ENCODE measurements at places on chromosomes 2 and 18. TPM values are rescaled to one million over a fixed set of nuclear protein-coding genes. Genes with fewer than 3 reads are reported as not detected.

DNA sequence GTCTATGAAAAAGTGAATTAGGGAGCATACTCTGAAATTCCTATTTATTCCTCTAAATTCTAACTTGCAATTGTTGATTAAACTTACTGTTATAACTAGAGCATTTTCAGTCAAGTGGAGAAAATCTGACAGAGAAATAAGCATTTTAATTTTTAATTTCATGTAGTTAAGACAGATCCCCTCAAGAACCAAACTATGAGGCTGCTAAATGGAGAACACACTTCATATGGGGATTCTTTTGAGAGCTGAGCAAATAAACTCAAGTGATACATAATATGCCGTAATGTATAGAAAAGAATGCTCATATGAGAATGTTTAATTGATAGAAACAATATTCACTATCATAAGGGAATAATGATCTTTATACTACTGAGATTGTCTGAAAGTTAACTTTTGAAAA is 340.8 kb downstream of the ERBB4 start:
- no peak for DNase-seq

GRCh38 chr18:37464257-37464656 is 101.3 kb downstream of the CELF4 start:
- DNase-seq: no peak

GRCh38 chr2:166184789-166185188 is 57.0 kb upstream of the SCN1A start:
- DNase-seq: no peak

DNA sequence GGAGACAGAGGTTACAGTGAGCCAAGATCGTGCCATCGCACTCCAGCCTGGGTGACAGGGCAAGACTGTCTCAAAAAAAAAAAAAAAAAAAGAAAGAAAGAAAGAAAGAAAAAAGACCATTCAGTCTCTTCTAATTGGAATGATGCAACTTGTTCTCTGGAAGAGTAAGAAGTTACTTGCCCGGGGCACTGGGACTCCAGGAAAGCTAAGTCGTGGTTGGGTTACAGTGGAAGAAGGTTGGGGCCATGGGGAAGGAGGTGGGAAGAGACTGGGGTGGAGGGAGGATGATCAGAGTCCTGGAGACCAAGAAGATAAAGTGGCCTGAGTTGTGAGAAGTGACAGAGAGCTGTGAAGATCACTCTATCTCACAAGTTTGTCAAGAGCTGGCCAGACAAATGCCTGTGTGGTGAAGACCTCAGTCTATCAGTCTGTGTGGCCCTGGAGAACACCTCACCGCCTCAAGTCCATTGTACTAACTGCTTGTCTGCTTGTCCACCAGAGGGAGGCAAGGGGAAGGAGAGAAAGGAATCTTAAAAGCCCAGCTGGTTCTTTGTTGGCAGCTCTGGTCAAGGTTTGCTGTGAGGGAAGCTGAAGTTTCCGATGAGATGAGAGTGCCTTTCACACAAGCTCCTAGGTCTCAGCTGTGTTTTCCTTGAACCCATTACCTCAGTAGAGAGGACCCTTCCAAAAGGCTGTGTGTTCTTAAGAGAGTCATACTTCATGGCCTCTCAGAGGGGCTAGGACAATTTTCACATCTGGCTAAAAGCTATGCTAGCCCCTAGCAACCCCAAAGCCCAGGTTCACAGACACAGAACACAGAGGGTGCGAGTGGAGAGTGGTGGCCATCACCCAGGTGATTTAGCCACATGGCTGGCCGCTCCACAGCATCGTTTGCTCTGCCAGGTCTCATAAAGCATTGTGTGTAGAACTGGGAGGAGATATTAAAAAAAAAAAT is 72.0 kb upstream of the TMEM178A start:
- peak; percentile 22 for DNase-seq

DNA sequence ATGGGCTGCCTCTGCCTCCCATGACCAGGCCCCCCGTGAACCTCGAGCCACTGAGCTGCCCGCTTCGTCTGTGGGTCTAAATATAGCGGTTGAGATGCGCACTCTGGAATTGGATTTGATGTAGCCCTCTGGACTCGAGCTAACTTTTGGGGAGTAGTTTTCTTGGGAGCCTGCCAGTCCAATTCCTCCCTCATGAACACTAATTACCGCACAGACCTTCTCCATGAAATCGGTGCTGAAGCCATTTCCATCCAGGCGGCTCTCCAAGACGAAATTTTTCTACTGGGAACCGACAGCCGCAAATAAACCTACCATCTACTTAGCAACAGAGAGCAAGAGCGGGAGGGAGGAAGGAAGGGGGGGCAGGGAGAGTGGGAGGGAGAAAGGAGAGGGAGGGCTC is 63.6 kb downstream of the CELF4 start:
- DNase-seq: no peak

GRCh38 chr2:121664713-121665112 is 15.5 kb upstream of the CLASP1 start:
- no peak for DNase-seq

DNA sequence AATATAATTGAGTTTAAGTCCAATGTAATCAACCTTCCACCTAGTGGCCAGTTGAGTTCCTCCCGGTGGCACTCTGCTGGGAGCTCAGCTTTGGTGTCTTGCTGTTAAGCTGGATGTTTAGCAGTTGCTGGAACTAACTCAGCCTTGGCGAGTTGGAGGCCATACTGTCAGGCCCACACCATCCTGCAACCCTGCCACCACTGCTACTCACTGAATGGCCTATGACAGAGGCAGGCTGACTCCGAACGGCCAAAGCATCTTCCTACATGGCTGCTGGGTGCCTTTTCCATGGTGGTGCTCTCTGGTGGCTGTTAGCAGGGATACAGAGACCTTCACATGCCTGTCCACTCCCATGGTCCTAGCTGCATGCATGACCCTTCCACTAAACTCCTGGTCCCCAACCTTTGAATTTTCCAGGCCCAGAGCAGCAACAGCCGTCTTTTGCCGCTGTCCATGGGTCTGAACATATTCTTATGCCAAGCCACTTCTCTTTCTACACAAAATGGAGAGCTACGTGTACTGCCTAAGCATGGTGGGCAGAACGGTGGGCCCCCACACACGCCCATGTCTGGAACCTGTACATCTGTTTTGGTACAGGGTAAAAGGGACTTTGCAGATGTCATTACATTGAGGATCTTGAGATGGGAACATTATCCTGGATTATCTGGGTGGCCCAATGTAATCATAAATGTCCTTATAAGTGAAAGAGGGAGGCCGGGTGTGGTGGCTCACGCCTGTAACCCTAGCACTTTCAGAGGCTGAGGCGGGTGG is 15.0 kb upstream of the TRAF3IP1 start:
- DNase-seq: peak; percentile 41

DNA sequence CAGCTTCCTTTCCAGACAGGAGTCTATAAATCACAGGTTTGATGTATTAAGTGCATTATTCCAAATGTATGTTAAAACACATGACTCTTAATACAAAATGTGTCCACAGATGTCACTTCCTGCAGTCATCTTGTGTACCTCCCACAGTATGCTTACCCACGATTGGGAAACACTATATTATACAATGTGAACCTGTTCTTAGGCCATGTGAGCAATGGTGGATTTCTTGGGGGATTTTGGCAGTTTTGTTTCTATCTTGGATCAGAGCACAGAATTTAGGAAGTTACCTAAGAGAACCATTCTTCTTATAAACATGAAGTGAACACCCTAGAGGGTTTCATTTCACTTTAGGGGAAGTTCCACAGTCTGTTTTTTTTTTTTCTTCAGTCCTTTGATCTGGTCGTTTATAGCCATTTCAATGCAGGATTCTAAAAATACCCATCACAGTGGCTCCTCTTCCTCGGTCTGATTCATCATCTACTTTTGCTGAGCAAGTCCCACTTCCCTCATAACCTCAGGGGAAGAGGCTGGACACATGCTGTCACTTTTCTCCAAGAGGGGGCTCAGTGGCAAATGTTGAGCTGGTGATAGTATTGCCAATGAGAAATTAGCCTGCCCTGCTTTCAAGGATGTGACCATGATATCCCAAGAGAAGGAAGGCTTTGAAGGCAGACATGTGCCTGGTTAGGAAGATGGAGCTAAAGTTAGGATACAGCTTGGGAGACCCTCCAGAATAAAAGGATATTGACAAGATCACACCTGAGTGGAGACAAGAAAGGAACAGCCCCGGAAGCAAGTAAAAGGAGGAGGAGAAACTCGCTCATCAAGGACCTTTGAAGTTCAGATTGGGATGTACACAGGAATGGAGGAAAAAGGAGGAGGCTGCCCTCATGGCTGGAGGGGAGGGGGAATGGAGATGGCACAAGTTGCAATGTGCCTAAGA is 22.6 kb downstream of the PLEK start:
- no peak for DNase-seq

GRCh38 chr2:224875841-224876240 is 159.7 kb upstream of the CCDC195 start:
- DNase-seq: no peak

Gene VWA3B
- 0.51 TPM for polyA plus RNA-seq

Gene SPP2
- polyA plus RNA-seq: not detected

Gene PROKR1
- polyA plus RNA-seq: not detected

Gene PSMG2
- 83.2 TPM for polyA plus RNA-seq

All from small intestine (tissue), 16 donors.